ENCODE measurements at places on chromosomes 11 and 22. TPM values are rescaled to one million over a fixed set of nuclear protein-coding genes. Genes with fewer than 3 reads are reported as not detected.

The POU2F3 gene
- 4.6 TPM for total RNA-seq

The TPBGL gene
- total RNA-seq, result 0.47 TPM

- peak overlapping the region; percentile 93 for H3K27ac ChIP-seq
- DNase-seq, result peak; percentile 49
- H3K27me3 ChIP-seq, result no peaks in the 10 kb centered on the region
Observed at GRCh38 chr22:39153220-39153717, 789 bp upstream of the CBX7 start.

DNA sequence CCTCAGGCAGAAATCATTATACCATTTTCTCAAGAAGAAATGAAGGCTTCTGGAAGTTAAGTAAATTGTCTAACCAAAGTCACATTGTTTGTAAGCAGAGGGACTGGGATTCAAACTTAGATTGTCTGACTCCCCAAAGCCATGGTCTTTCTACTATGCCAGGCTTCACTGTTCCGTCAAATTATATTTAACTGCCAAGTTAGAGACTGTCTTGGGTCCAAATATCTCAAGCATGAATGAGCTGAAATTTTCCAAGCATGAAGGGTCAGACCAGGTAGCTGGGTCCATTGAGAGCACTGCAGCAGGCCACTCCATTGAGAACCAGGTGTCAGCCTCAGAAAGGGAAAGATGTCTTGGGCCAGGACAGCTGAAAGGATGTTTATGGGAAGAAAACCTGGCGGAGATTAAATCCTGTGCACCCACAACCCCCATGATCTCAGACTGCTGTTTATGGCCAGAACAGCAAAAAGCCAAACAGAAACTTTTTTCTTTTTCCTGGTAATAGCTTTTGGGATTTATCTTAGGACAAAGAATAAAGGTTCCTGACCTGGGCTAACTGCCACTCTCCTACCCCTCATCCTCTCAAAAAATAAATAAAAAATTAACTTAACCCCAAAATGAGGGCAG, 612.3 kb downstream of the INSC start:
- no peaks in the 10 kb centered on the region for H3K36me3 ChIP-seq
- no peak overlapping the region for H3K27ac ChIP-seq
- H3K27me3 ChIP-seq, result no peaks in the 10 kb centered on the region
- H3K4me3 ChIP-seq, result no peak overlapping the region
- H3K4me1 ChIP-seq, result no peaks in the 10 kb centered on the region

Measured in lower lobe of right lung (tissue), 2 donors.